ENCODE measurements at places on chromosomes 4 and X. TPM values are rescaled to one million over a fixed set of nuclear protein-coding genes. Genes with fewer than 3 reads are reported as not detected.
A peak's percentile ranks its signal among the peaks of the same experiment; 100 is the strongest.

The CT45A10 gene
- not detected for polyA plus RNA-seq

The STAP1 gene
- polyA plus RNA-seq: not detected

- DNase-seq: no peak
Measured at GRCh38 chr4:70538869-70539268, 20.5 kb downstream of the AMTN start.

GRCh38 chr4:158739600-158739999 lies 16.4 kb upstream of the PPID start:
- DNase-seq: no peak

DNA sequence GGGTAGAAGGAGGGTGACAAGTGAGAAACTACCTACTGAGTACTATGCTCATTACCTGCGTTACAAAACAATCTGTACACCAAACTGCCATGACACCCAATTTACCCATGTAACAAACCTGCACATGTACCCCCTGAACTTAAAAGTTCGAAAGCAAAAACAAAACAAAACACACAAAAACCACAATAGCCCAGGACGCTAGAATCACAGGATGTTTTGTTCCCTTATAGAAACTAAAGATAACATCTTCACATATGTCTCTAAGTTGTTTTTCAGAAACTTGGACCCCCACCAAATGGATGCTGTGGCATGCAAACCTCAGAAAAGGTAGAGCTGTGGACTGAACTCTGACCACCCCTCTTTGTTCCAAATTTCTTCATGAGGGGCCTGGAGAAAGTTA lies 25.2 kb upstream of the PNMA5 start:
- DNase-seq: no peak

- no peak for DNase-seq
Measured at GRCh38 chr4:54484383-54484782, 173.4 kb upstream of the KIT start.

DNA sequence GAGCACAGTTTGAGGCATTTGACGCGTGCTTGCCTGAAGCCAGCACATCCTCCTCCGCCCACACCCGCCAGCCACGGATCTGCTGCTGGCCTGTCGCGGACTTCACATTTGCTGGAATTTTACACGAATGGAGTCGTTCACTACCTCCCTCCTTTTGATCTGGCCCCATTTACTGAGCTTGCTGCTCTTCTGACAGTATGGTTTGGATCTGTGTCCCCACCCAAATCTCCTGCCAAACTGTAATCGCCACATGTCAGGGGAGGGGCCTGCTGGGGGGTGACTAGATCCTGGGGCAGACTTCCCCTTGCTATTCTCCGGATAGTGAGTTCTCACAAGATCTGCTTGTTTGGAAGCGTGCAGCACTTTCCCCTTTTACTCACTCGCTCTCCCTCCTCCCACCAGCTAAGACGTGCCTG lies 19.9 kb upstream of the CPLX1 start:
- DNase-seq: peak; percentile 8

GRCh38 chrX:155611302-155611701 lies 1.4 kb downstream of the TMLHE start:
- no peak for DNase-seq
